ENCODE measurements at places on chromosomes 3 and 15.

- DNase-seq = no peak
Measured at GRCh38 chr3:150049317-150049716, 78.6 kb upstream of the PFN2 start.

GRCh38 chr3:27633224-27633545 is 88.9 kb downstream of the EOMES start:
- DNase-seq = no peak

GRCh38 chr3:145857956-145858355 is 303.0 kb downstream of the PLOD2 start:
- no peak for DNase-seq

DNA sequence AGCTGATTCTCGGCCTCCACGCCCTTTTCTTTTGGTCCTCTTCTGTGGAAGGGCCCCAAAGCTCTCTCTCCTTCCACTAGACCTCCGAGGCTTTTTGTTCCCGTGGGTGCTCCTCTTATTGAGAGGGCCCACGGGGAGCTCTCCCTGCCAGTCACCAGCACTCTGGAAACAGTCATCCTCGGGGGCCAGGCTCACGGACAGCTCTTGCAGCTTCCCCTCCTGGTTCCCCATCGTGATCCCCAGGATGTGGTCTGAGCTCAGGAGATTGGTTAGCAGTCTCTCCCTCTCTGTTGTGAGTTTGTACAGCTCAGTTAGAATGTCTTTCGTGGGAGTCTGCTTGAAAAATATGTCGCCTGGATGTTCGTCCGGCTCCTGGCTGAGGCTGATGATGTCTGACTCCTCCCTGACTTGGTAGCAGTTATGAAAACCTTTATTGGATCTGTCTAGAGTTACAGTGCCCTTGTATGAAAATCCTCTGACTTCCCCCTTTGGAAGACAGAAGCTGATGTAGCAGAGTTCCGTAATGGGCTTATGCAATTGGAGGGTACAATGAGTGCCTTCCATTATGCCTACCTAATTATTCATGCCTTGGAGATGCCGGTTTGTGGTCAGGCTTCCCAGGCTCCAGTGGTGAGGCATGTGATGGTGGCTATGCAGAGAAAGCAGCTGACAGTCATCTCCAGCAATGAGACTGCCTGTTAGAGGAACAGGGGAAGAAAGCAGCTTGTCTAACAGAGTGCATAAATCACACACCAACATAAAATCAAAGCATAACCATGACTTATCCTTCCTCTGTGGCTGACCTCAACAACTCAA is 40.0 kb downstream of the FMN1 start:
- no peak for DNase-seq

DNA sequence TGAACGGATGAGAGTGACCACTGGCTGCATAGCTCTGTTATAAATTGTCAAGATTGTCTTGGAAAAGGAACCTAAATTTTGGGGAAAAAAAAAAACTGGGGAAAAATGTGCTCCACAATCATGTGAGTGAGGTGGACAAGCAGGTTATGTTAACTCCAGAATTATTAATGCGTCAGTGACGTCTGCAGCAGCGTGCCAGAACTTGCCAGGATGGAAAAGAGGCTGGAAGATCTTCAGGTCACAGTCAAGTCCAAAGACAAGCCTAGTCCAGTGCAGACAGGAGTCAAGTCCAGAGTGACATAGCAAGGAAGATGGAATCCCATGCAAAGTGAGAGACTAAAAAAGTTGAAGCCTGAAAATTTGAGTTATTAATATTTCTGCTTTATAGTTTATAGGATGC is 140.6 kb downstream of the RYR3 start:
- no peak for DNase-seq

- no peak for DNase-seq
Measured at GRCh38 chr15:92883876-92884435, 16.2 kb upstream of the CHD2 start.

- no peak for DNase-seq
Measured at GRCh38 chr3:54994111-54994513, 66.3 kb upstream of the LRTM1 start.

DNA sequence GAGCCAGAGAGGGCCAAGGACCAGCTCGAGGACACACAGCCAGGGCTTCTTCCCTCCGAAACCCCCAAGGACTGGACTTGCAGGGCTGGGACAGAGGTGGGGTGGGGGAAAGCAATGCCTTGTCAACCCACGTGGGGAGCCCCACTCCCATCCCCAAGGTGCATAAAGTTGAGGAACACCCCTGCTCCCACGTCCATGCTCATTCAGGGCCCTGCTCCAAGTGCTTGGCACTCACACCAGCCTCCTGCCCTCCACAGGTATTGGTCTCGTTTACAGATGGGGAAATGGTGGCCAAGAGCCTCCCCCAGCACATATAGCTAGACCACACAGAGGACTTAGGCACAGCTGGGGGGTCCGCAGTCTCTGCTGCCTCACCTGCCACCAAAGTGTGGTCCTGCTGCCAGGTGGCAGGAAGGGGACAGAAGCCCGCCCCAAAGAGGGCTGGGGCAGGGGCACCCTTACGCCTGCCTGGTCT is 50.5 kb upstream of the CSPG4 start:
- no peak for DNase-seq

DNA sequence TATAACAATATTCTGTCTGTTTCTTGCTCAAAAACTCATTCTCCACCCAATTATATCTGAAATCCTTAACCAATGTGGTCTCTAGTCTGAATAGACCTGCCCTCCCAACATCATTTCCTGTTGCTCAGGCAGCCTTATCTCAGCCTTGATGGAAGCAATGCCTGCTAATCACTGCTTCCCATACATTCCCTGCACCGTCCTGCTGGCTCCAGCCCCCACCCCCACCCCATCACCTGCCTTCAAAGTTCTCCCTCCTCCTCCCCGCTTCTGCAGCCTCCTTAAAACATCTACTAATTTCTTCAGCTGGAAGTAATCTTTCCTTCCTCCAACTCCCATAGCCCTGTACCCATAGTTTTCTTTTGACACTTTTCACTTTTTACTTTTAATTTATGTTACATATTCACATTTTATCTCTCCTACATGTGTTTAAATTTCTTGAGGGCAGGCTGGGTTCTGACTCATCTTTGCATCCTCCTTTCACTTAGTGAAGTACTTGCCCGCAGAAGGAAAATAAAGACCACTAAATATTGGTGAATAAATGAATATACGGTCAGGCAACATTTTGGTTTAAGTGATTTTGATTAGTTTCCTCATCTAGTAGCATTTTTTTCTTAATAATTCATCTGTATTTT is 98.2 kb downstream of the MEIS2 start:
- no peak for DNase-seq

GRCh38 chr3:71156062-71156665 is 427.4 kb downstream of the FOXP1 start:
- no peak for DNase-seq

- DNase-seq = no peak
Measured at GRCh38 chr3:134104031-134104430, 74.3 kb upstream of the SLCO2A1 start.

GRCh38 chr15:71455107-71455506 is 339.8 kb downstream of the THSD4 start:
- DNase-seq = no peak

DNA sequence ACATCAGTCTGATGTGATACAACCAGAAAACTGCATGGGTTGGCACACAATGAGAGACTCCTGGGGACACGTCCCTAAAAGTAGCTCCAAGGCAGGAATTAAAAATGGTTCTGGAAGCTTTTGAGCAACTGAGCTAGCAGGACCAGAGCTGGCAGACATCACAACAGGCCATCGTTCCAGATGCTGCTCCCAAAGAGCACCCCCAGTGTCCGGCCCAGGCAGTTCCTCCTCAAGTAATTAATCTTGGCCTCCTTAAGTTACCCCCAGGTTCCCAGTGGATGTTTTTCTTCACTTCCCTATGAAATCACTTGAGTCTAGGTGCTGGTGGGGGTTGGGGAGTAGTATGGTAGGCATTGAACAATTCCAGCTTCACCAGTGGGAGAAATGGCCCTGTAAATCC is 711.6 kb downstream of the MECOM start:
- DNase-seq = no peak

- DNase-seq = no peak
Measured at GRCh38 chr15:56064152-56064551, 70.7 kb upstream of the NEDD4 start.

GRCh38 chr3:171156401-171157010 is 130.0 kb upstream of the SLC2A2 start:
- DNase-seq = no peak

GRCh38 chr3:114566162-114566755 is 272.4 kb downstream of the TIGIT start:
- DNase-seq = no peak

- DNase-seq = no peak
Measured at GRCh38 chr15:26661748-26662147, 111.1 kb downstream of the GABRB3 start.

- DNase-seq = no peak
Measured at GRCh38 chr3:139353920-139354556, 10.2 kb downstream of the MRPS22 start.

GRCh38 chr15:55827955-55828354 is 85.0 kb upstream of the PRTG start:
- no peak for DNase-seq

GRCh38 chr15:43329960-43330779 is at the start of gene LCMT2:
LCMT2 (minus strand) TSS chr15:43330573; CDS start chr15:43330489, 84 bp downstream.
- DNase-seq = peak; percentile 89

DNA sequence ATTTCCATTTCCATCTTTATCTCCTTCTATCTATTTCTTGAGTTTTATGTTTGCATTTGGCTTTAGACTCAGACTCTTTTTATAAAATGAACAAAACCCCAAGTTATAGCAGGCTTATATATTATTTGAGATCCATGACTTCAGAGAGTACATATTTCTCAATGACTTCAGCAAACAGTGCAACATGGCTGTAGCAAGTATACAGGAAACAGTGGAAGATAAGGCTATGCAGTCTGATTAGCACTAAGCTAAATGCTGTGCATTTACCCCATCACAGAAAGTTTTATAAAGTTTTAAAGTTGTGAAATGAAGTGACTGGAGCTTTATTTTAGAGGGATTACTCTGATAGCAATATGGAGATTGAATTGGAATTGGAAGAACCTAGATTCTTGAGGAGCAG is 463.5 kb upstream of the TGFBR2 start:
- DNase-seq = no peak

- no peak for DNase-seq
Measured at GRCh38 chr3:57694146-57694545, 1.3 kb upstream of the DENND6A start.

DNA sequence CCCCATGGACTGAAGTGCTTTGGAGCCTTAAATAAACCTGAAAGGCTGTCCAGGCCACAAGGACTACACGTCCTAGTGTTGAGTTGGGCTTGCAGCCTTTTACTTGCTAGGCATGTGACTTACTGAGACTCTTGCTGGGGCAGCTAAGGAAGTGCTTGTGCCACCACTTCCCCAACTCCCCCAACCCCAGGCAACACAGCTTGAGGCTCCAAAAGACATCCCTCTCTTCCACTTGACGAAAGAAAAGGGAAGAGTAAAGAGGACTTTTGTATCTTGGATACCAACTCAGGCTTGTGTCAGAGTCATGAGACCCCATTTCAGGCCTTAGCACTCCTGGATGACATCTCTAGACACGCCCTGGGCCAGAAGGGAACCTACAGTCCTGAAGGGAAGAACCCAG is 109.8 kb downstream of the XRN1 start:
- no peak for DNase-seq

GRCh38 chr3:127156338-127157050 is 36.4 kb upstream of the PRR23E start:
- no peak for DNase-seq

GRCh38 chr15:61087573-61087972 is 141.5 kb downstream of the RORA start:
- no peak for DNase-seq

- no peak for DNase-seq
Measured at GRCh38 chr3:86969500-86970189, 21.3 kb downstream of the VGLL3 start.

DNA sequence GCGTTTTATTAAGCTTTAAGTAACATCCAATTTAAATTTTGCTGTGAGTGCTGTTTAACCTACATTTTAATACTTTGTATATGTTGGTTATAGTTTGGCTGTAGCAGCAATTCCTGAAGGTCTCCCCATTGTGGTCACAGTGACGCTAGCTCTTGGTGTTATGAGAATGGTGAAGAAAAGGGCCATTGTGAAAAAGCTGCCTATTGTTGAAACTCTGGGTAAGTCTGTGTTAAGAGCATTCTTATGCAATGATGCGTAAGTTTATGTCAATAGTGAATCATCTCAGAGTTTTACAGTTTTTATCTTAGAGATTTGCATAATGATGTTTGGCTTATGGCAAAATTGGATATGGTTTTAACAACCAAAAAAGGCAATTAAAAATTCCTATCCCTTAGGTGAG is 62.7 kb downstream of the ASTE1 start:
- DNase-seq = no peak

GRCh38 chr3:50454481-50455070 is 48.9 kb downstream of the CACNA2D2 start:
- no peak for DNase-seq

DNA sequence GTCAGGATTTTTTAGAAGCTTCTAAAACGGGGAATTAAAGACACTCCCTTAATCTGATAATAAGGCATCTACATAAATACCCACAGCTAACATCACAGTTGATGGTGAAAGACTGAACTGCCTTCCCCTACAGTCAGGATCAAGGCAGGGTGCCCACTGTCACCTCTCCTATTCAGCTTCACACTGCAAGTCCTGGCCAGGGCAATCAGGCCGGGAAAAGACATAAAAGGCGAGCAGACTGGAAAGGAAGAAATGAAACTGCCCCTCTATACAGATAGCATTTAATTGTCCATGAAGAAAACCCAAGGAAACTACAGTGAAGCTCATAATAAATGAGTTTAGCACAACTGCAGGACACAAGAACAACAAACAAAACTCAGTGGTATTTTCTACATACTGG is 61.7 kb downstream of the HERC2 start:
- no peak for DNase-seq

GRCh38 chr3:125313060-125313635 is 62.0 kb downstream of the ZNF148 start:
- DNase-seq = no peak

DNA sequence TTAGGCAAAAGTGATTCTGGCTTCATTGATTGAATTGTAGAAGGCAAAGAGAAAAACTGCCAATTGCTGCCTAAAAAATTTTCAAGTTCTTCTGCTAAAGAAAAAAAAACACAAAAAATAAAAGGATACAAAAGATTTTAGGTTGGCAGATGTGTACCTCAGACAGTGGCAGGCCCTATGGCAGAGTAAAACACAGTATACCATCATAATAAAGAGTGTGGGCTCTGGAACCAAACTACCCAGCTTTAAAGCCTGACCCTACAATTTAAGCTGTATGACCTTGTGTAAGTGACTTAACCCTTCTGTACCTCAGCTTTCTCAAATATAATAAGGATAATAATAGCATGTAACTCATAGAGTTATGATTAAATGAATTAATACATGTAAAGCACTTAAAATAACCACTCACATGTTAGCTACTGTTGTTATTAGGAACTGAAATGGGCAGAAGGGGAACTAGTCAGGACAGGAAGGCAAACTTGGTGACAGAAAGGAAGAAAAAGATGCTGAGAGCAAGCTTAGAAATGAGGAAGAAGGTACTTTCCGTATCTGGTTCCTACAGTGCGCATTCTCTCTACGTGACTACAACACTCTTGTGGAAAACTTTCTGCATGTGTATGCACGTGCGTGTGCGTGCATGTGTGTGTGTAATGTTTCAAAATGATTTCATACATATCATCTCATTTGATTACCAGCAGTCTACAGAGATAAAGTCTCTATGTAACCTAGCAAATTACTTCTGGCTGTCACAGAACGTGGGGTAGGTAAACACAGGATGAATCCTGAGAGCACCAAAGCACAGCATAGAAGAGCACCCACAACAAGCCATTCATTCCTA is 13.6 kb upstream of the GATM start:
- no peak for DNase-seq

Measured in activated CD8-positive, alpha-beta memory T cell treated with anti-CD3 and anti-CD28 coated beads, Interleukin-2, amount 50 U/mL, for 4 hours (primary cell).